ENCODE measurements at places on chromosomes 5 and 9.

- no peak for DNase-seq
Observed at GRCh38 chr5:160620401-160620800, 198.7 kb downstream of the PTTG1 start.

- DNase-seq, result no peak
Observed at GRCh38 chr5:164097749-164098148, 592.3 kb downstream of the MAT2B start.

GRCh38 chr5:147965715-147966114 lies 59.4 kb upstream of the C5orf46 start:
- DNase-seq, result no peak

- DNase-seq, result no peak
Observed at GRCh38 chr5:180636403-180637075, 12.9 kb downstream of the FLT4 start.

- no peak for DNase-seq
Observed at GRCh38 chr5:80141681-80142080, 106.5 kb downstream of the THBS4 start.

DNA sequence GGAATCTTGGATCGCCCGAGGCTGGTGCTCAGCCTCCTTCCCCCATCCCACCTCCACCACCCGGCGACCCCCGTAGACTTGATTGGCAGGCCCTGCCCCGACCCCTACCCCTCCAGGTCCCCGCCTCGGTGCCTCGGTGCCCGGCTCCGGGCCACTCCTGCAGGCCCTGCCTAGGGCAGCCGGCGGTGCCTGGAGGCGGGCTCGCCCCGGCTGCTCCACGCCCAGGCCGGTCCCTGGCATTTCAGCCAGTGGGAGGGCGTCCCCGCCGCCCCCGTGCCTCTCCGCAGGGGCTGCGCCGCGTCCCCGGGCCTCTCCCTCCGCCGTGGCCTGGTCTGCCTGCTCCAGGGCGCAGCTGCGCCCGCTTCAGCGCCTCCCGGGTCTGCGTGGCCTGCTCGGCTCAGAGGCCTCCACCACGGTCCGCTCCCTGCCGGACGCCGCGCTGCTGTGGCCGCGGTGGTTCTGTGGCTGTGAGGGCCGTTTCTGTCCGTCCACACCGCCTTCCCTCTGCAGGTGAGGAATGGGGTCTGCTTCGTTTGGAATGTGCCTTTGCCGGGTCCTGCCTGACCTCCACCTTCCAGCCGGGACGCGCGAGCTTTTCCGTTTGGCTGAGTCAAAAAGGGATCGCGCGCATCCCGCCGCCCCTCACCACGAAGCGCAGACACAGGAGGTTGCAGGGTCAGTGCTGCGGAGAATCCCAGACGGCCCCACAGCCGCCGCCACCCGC lies 48.3 kb upstream of the IRX4 start:
- no peak for DNase-seq

- DNase-seq, result no peak
Observed at GRCh38 chr5:71862087-71862486, 143.0 kb downstream of the CARTPT start.

DNA sequence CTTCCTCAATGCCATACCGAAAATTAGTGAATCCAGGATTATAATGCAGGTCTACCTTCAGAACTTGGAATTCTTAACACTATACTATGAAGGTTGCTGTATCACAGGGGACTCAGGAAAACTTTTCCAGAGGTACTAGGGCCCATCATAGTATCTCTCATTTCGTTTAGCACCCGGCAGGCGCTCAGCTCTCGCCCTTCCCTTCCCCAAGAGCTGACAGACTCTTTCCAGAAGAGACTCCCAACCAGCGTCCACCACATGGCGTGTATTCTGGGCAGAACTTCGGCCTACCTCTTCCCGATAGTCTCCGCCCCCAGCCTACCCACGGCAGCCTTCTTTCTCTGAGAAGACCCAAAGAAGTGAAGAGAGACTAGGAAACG lies 271 bp downstream of the NOL8 start:
- no peak for DNase-seq

GRCh38 chr9:14542071-14542470 lies 151.2 kb downstream of the ZDHHC21 start:
- DNase-seq, result no peak

DNA sequence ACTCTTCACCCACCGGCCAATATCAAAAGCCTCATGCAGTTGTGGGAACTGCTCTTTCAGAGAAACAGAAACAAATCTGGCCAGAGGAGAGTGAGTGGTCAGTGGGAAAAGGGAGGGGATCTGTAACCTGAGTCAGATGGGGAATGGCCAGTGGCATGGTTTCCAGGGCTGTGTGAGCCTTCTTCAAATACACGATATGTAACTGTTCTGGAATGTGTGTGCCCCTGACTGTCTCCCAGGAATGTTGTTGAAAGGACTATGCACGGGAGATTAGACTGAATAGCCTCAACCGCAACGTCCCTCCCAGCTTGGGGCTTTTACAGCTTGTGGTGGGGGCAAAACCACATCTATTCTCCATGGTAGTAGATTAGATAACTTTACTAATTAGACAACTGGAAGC lies 60.8 kb downstream of the SH3TC2 start:
- DNase-seq, result no peak

DNA sequence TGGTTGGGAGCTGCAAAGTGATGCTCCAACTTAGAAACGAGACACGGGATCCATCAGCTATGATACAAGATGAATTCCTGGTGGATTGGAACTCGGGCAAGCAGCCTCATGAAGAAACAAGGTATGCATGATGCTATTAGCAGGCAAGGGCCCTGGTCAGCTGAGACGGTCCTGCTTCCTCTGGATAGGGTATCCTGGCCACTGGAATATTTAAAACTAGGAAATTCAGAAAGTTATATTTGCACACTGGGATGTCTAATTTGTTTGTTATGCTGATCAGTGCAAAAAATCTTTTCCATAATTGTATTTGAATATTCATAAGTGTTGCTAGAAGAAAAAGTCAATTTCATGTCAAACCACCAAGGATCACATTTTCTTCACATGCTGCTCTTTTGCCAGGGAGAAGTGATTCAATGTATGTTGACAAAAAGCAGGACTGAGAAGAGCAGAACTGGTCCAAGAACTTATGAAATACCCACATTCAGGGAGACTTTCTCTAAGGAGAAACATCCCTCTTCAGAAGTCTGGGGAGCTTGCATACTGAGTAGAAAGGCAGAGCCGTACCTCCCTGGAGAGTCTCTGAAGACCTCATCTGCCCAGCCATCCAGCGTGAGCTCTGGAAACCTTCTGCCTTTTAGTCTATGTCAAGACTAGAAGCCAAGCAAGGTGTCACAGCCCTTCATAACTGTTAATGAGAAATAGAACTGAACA lies 6.7 kb upstream of the NXNL2 start:
- DNase-seq, result no peak

DNA sequence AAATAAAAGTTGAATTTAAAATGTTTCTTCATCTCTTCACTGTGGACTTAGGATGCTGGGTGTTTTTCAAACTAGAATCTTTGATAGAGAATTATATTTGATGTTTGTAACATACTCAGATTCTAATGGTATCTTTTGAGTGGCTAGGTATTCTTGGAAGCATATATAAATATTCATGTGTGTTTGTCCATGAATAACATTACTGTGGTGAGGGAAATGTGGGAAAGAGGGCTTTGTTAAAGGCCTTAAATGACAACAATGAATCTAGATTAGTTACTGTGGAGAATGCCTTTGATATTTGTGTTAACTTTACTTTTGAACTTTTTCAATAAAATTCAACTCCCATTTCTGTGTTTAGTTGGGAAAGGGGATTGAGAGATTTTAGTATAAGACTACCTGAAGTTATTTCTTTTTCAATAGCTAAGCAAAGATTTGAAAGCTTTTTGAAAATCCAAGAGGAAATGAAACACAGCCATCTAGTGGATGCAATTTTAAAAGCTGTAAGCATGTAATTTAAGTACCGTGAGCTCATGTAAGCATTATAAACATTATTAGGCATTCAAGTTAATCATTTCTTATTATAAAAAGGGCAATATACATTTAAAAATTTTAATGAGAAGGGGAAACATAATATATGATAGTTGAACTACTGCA lies 69.6 kb downstream of the CCDC171 start:
- DNase-seq, result no peak

DNA sequence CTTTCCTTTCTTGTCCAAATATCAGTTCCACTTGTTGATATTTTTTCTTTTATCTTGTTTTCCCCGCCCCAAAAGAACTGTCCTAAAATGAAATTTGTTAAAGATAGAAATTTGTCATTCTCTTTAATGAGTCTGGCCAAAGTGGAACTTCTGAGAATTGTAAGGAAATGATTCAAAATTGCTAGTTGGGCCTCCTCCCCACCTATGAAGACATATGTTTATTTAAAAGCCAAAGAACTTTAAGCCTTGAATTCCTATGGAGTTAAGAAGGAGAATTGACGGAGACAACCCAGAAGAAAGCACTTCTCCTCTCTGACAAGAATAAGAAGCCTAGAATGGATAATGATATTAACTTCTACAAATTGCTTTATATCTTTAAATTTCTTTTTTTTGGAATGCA lies 59.1 kb upstream of the ALDH1A1 start:
- DNase-seq, result no peak

- no peak for DNase-seq
Observed at GRCh38 chr9:94922098-94922607, 195.7 kb downstream of the AOPEP start.

Data from stimulated activated naive CD4-positive, alpha-beta T cell treated with Interleukin-2 at 50 U/mL for 16 hours (primary cell).